Hepatocyte (in vitro differentiated cells): ENCODE measurements at places on chromosomes 11 and 22. TPM values are rescaled to one million over a fixed set of nuclear protein-coding genes. Genes with fewer than 3 reads are reported as not detected.

DNA sequence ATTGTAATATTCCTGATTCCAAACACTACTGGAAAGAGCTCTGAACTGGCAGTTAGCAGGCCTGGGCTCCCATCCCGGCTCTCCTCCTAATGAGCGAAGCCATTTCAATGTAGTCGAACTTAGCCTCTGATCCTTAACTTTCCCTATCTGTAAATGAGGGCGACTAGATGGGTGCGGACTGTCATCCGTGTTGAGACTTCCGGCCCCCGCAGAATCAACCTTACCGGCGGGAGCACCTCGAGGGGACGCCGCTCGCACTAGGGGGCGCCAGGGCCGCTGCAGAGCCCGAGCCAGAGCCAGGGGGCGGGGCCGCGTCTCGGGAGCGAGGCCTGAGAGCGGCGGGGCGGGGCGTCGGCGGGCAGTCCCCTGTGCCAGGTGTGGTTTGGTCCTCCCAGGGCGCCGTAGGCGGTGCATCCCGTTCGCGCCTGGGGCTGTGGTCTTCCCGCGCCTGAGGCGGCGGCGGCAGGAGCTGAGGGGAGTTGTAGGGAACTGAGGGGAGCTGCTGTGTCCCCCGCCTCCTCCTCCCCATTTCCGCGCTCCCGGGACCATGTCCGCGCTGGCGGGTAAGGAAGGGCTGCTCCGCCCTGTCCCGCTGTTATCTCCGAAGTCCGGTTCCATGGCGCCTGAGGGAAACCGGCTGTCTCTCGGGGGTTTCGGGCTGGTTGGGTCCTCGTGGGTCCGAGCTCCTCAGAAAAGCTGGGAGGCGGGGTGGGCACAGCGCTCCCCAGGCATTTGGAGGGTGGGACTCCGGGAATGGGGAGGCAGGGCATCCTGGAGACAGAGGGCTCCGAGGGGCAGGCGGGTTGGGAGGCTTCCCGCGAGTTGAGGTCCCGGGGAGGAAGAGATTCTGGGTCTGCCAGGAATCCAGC lies at the start of gene LIMK2:
TSS of gene LIMK2 (plus strand) at position 437 of the 869 bp plus-strand sequence. CDS start at position 548, 111 bp downstream.
- peaks cover 6% of the 10 kb centered on the region for H3K4me1 ChIP-seq
- DNase-seq, result peak; percentile 99

GRCh38 chr11:45807792-45808238 lies 2.9 kb downstream of the SLC35C1 start:
- H3K27me3 ChIP-seq, result no peaks in the 10 kb centered on the region
- peaks cover 21% of the 10 kb centered on the region for H3K4me1 ChIP-seq

GDPD4 gene
- total RNA-seq, result 0.20 and 0.47 TPM in 2 replicates

GRCh38 chr22:23274891-23275694 lies 94.8 kb downstream of the BCR start:
- H3K27me3 ChIP-seq, result no peaks in the 10 kb centered on the region
- H3K4me1 ChIP-seq, result no peaks in the 10 kb centered on the region
- H3K4me3 ChIP-seq, result no peak overlapping the region
- no peak for DNase-seq
- no peak overlapping the region for H3K27ac ChIP-seq

GRCh38 chr11:30879322-30880005 lies 293.3 kb upstream of the MPPED2 start:
- no peak overlapping the region for H3K27ac ChIP-seq
- DNase-seq, result no peak
- no peaks in the 10 kb centered on the region for H3K27me3 ChIP-seq
- H3K4me3 ChIP-seq, result no peak overlapping the region
- H3K4me1 ChIP-seq, result no peaks in the 10 kb centered on the region

DNA sequence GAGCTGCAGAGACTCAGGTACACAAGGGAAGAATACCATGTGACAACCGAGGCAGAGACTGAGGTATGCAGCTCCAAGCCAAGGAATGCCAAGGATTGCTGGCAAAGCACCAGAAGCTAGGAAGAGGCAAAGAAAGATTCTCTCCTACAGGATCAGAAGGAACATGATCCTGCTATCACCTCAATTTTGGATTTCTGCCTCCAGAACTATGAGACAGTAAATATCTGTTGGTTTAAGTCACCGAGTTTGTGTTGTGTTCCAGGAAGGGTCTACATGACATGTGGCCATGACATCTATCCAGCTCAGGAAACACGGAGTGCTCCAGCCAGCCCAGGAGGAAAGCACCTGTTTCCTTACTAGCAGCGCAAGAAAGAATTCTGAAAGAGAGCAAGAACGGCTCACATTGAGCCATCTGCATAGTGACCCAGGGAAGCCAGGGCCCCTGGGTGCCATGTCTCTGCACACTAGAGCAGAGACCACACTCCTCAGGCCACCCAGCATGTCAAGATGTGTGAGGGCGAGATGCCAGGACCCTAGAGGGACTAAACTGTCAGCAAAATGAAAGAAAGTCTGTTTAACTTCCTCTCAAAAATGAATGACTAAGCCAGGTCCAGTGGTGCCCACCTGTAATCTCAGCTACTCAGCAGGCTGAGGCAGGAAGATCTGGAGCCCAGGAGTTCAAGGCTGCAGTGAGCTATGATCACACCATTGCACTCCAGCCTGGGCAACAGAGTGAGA lies 35.6 kb upstream of the GALNT18 start:
- no peak overlapping the region for H3K27ac ChIP-seq
- no peak overlapping the region for H3K4me3 ChIP-seq
- no peak for DNase-seq
- H3K4me1 ChIP-seq, result no peaks in the 10 kb centered on the region

- peaks cover 16% of the 10 kb centered on the region for H3K4me1 ChIP-seq
- DNase-seq, result no peak
- H3K27me3 ChIP-seq, result no peaks in the 10 kb centered on the region
- H3K27ac ChIP-seq, result no peak overlapping the region
These were observed 4.6 kb upstream of the ZBED5 start for GRCh38 chr11:10862446-10862845.

ZBTB16 gene
- total RNA-seq, result 21.0 and 30.1 TPM in 2 replicates

FERMT3 gene
- total RNA-seq, result 0.44 and 1.6 TPM in 2 replicates

DNA sequence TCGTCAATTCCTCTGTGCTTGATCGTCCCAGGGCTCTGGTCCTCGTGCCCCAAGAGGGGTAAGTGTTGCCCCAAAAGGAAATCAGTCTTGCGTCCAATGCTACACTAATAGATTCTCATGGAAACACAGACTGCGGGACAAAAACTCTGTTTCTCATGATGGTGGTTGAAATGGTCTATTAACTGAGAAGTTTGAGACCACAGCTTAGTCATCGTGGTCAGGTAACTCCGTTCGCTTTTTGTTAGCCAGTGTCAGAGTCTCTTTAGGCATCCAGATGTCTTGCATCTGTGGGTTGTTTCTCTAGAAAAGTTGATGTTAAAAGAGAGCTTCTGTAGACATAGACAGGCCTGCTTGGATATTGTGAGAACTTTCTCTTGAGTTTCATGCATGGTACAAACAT lies 104.6 kb upstream of the SORL1-AS1 start:
- no peak overlapping the region for H3K27ac ChIP-seq
- DNase-seq, result no peak
- H3K4me3 ChIP-seq, result no peak overlapping the region
- H3K4me1 ChIP-seq, result peaks cover 16% of the 10 kb centered on the region
- no peaks in the 10 kb centered on the region for H3K36me3 ChIP-seq

DNA sequence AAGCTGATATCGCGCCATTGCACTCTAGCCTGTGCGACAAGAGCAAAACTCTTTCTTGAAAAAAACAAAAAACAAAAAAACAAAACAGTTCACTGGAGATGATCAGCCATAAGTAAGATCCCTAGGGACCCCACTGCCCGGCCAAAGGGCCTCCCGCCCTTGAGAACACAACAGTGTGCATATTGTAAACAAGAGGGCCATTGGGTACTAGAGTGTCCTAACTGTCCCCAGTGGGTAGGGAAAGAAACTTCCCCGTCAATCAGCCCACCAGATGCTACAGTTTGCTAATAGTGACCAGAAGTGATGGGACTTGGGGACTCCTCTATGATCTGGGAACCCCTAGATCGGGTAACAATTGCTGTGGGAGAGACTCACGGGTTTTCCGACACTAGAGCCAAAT lies 3.7 kb upstream of the ACY3 start:
- H3K27ac ChIP-seq, result no peak overlapping the region
- H3K27me3 ChIP-seq, result no peaks in the 10 kb centered on the region
- no peaks in the 10 kb centered on the region for H3K4me1 ChIP-seq

DNA sequence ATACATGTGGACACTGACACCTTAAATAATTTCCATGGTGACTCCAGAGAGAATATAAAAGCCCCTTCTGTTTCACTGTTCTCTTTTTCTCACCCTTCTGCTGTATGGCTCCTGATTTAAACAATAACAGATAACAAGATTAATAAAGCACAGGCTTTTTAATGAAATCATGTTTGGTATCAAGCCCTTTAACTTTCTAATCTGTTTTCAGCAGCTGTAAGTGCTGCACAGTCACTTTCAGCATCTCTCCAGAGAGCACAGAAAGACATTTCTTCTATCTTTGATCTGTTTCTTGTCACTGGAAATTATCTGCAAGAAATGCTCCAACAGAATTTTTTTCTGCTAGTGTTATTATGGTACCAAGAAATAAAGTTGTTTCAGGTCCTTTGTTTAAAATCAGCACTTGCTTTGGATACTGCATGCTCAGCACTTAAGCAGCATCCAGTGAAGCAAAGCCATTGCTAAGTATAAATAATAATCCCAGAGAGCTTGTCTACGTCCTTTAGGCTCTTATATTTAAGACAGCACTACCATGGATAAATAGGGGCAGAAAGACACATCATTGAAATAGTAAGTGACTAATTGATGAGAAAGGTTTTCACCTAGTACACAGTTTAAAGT lies 134.2 kb upstream of the CARD18 start:
- H3K36me3 ChIP-seq, result no peaks in the 10 kb centered on the region
- H3K27ac ChIP-seq, result no peak overlapping the region
- H3K27me3 ChIP-seq, result no peaks in the 10 kb centered on the region
- H3K4me3 ChIP-seq, result no peak overlapping the region
- no peak for DNase-seq

DNA sequence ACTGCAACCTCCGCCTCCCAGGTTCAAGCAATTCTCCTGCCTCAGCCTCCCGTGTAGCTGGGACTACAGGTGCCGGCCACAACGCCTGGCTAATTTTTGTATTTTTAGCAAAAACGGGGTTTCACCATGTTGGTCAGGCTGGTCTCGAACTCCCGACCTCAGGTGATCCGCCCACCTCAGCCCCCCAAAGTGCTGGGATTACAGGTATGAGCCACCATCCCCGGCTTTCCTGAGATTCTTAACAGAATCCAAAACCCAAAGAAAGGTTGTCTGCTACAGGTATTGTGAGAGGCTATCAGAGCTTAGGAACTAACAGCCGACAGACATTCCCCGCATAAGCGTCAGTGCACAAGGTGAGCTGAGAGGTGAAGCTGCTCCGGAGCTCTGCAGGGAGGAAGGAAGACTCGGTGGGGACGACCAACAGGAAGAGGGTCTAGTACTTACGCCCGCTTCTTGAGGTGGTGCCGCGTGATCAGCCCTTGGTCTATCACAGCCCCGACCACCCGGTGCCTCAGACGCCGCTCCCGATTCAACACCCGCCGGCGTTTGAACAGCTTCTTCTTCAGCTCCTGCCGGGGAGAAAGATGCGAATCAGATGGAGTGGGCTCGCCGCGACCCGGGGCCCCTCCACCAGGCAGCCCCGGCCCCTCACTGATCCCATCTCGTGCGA lies 470 bp downstream of the C11orf98 start:
- H3K27ac ChIP-seq, result peak overlapping the region; percentile 95
- H3K27me3 ChIP-seq, result no peaks in the 10 kb centered on the region
- peak; percentile 78 for DNase-seq
- peaks cover 16% of the 10 kb centered on the region for H3K4me1 ChIP-seq

FADD gene
- total RNA-seq, result 29.1 and 29.6 TPM in 2 replicates

OR4A16 gene
- total RNA-seq, result not detected in 2 replicates

DNA sequence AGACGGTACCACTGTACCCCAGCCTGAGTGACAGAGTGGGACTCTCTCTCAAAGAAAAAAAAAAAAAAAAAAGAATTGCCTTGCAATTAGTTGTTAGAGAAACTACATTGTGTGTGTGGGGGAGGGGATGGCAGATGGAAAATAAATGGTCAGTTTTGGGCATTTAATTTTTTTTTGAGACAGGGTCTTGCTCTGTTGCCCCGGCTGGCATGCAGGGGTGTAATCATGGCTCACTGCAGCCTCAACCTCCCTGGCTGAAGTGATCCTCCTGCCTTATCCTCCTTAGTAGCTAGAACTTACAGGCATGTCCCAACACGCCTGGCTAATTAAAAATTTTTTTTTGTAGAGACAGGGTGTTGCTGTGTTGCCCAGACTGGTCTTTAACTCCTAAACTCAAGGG lies 36.4 kb downstream of the WEE1 start:
- no peak overlapping the region for H3K4me3 ChIP-seq
- H3K36me3 ChIP-seq, result no peaks in the 10 kb centered on the region
- H3K27ac ChIP-seq, result no peak overlapping the region
- H3K4me1 ChIP-seq, result peaks cover 18% of the 10 kb centered on the region

GRCh38 chr22:32859743-32860142 lies 58.2 kb downstream of the TIMP3 start:
- no peaks in the 10 kb centered on the region for H3K4me1 ChIP-seq
- H3K4me3 ChIP-seq, result no peak overlapping the region
- no peaks in the 10 kb centered on the region for H3K36me3 ChIP-seq
- DNase-seq, result no peak
- H3K27me3 ChIP-seq, result no peaks in the 10 kb centered on the region

GRCh38 chr22:37453696-37454095 lies 26.4 kb upstream of the ELFN2 start:
- H3K27me3 ChIP-seq, result no peaks in the 10 kb centered on the region
- peaks cover 20% of the 10 kb centered on the region for H3K4me1 ChIP-seq
- DNase-seq, result no peak

CFAP300 gene
- total RNA-seq, result 1.5 and 3.4 TPM in 2 replicates

DNA sequence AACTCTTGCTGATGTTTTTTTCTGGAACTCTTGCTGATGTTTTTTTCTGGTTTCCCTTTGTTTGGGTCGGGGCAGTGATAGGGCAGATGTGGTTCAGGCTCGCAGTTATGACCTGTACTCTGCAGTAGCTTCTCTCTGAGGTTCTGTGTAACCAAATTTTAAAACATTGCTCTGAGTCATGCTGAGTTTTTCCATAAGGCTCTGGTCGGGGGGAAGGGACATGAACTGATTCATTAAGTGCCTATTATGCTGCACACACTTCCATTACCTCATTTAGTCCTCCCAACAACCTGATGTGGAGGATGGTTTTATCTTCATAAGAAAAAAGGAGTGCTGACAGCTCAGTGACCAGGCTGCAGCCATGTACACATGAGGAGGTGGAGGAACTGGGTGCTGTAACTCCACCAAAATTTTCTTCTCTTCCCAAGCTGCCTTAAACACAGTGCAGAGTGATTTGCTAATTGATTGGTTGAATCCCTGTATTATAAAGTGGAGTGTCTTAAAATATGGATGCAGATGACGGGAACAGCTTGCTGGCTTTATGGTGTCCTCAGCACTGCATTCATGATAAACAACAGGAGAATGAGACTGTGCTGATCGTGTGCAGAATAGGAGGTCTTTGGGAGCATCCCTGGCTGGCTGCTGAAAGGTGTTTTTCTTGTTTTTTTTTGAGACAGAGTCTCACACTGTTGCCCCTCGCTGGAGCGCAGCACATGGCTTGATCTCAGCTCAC lies 19.1 kb downstream of the TNRC6B start:
- H3K27ac ChIP-seq, result peak overlapping the region; percentile 35
- no peak overlapping the region for H3K4me3 ChIP-seq
- no peaks in the 10 kb centered on the region for H3K27me3 ChIP-seq
- DNase-seq, result peak; percentile 47

- H3K36me3 ChIP-seq, result no peaks in the 10 kb centered on the region
- H3K4me1 ChIP-seq, result peaks cover 9% of the 10 kb centered on the region
- peak overlapping the region; percentile 31 for H3K27ac ChIP-seq
- peak overlapping the region; percentile 11 for H3K4me3 ChIP-seq
- no peak for DNase-seq
These were observed 906 bp upstream of the NAA40 start for GRCh38 chr11:63937713-63938478.

TPBGL gene
- total RNA-seq, result 0.16 TPM in 1 of 2 replicates, not detected in the other
